Large intestine (tissue), 12 donors: ENCODE measurements at places on chromosomes 16 and 17. TPM values are rescaled to one million over a fixed set of nuclear protein-coding genes. Genes with fewer than 3 reads are reported as not detected.

The HOXB2 gene
- polyA plus RNA-seq, result 18.6 TPM

DNA sequence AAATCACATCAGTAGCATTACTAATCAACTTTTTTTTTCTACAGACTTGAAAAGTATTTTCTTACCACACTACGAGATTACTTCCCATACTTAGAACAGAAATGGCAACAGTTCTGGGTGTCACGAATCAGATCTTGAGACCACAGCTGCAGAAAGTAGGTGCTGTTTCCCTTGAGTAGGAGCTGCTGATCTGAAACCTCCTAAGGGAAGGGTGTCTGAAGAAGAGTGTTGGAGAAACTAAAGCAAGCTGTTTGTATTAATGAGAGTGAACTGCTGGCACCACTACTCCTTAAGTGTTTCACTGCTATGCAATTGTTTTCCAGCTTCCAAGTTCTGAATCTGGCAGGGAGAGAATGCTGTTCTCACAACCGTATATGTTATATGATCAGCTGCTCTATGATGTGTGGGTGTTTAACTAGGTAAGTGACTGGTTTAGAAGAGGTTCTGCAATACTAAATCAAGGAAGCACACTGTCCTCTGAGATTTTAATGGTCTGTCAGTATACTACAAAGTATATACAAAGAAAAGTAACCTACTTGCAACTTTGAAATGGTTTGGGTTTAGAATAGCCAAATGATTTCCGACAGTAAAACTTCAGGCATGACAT lies 3.3 kb downstream of the ZNF652 start:
- DNase-seq, result no peak

GRCh38 chr17:70947636-70948565 lies 778.6 kb downstream of the KCNJ2 start:
- no peak for DNase-seq

GRCh38 chr16:89297156-89297874 lies 79.8 kb downstream of the ZNF778 start:
- DNase-seq, result no peak

GRCh38 chr17:78723001-78723796 lies 58.9 kb downstream of the CYTH1 start:
- peak; percentile 58 for DNase-seq

DNA sequence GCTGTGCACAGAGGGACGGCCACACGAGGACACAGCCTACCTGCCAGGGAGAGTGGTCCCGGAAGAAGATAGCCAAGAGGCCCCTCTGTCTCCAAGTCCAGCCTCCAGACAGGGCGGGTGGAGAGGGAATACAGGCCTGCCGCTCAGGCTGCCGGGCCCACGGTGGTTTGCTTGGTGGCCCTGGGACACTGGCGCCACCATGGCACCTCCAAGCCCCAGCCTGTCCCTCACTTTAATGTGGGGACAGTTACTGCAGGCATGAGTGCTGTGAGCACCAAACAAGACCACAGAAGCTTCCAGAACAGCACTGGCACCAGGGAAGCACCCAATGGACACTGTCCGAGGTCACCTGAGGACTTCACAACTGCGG lies 22.0 kb upstream of the CHMP6 start:
- no peak for DNase-seq

DNA sequence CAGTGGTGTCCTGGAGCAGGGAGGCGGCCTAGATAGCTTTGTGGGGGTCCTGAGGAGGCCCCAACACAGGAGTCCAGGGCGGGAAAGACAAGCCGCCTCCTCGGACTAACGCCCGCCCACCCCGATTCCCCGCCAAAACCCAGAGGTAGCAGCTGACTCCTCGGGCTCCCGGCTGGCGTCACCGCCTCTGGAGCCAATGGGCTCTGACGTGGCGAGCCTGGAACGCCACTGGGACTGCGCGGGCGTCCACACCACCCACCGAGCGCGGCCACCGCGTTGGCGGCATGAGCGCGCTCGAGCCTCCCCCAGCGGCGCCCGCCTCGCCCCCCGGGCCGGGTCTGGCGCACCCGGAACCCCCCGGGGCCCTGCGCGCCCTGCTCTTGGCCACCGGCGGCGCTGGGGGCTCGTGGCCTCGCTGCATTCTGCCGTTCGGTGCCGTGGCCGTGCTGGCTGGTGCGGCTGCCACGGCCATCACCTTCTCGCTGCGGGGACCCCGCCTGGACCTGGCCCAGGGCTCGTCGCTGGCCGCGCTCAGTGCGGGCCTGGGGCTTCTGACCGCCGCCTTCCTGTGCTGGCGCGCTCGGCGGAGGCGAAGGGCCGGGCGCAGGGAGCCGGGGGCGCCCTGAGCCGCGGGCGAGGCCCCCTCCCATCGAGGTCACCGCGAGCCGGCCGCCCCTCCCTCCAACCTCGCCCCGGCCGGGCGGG lies 3.4 kb upstream of the NTN3 start:
- DNase-seq, result no peak

The ITGB4 gene
- 48.4 TPM for polyA plus RNA-seq

DNA sequence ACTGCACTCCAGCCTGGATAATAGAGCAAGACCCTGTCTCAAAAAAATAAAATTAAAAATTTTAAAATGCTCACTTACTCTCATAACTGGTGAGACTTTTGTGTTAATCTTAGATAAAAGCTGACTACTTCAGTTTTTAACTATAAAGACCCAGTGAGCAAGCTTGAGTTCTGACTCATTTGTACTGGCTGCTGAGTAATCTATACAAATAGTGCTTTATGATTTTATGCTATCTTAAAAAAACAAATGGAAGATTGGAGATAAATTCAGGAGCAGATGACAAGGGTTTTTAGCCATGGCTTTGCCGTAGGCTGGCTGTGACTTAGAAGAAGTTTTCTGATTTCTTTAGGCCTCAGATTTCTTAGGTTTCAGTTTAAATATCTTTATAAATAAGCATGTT lies 30.5 kb downstream of the SNTB2 start:
- peak; percentile 63 for DNase-seq

GRCh38 chr17:34300652-34301370 lies 15.3 kb downstream of the CCL11 start:
- no peak for DNase-seq

GRCh38 chr16:27595475-27595874 lies 45.5 kb downstream of the KATNIP start:
- DNase-seq, result no peak

DNA sequence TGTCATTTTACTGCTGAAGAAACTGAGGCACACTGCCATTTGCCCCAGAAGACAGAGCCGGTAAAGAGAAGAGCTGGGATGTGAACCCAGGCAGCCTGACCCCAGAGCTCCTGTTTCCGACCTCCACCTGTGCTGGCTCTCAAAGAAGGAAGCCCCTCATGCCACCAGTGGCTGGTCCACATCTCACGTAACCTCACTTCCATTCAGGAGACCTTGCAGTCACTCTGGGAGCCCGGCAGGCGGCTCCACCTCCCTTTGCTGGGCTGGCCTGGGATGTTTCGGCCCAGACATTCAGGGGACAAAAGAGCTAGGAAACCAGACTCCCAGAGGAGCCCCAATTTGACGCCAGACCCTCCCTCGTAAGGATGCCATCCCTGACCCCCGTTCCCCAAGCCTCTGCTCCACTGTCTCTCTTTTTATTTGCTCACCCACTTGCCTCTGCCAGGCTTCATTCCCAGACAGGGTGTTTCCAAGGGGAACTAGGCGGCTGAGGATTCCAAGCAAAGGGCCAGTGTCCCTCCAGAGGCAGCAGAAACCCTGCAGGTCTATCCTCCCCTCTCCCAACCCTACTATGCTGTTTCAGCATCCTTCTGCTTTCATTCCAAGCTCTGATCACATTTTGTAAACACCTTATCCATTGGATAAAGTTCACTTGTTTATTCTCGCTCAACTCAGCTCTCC lies 2.8 kb downstream of the TAF1C start:
- no peak for DNase-seq

DNA sequence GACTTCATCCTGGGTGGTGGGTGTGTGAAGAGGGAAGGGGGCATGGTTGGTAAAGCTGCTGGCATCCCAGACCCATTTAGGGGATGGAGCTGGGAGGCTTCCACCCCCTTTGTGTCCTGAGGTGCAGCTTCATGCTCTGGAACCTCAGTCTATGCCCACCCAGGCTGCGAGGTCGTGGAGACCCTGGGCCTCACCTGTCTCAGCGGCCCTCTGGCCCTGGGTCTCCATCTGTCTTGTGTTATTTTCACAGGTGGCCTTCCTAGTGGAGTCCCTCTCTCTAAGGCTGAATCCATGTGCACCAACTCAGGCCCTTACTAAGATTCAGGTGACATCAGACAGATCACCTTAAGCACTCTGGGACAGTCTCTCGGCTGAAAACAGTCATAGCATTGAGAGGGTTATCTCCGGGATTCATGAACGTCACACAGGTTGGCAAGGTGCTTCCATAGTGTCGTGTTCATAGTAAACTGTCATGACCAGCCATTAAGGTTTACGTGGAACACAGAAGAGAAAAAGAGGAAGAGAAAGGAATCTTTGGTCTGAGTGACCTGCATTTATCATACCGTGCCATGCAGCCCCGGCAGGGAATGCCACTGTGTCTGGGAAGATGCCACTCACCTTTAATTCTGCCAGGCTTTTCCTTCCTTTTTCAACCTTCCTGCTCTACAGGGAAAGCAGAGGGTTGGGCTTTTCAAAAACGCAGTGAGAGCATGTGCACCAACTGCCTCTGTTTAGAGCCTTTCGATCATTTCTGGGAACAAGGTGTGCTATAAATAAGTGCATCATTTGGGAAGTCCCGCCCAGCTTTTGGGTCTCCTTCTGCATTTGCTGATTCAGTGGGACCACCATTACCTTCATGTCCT lies 4.5 kb upstream of the FOXL1 start:
- no peak for DNase-seq

The CCL5 gene
- polyA plus RNA-seq, result 8.3 TPM

GRCh38 chr17:47862621-47863440 lies 11.9 kb upstream of the SP6 start:
- no peak for DNase-seq

DNA sequence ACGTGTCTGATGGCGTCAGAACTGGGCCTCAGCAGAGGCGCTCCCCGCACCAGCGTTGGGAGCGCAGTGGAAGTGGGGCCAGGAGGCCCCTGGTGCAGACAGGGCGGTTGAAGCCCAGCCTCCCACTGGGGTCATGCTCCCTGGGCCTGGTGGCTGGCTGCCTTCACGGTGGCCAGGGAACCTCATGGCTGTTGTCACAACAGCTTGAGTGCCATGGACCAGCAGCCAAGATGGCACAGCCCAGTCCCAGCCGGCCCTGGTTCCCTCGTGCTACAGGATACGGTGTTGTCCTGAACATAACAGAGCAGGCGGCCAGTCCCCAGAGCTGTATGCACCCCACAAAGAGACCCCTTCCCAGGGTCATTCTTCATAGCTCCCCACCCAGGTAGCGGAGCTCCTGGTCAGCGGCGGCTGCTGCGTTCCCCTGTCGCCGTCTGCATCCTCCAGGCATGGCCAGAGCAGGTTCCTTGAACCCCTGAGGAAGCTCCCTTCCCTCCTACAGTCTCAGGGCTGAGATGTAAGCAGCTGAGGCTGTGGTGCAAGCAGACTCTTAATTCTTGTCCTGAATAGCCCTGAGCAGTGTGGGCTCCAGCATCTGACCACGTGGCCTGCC lies 29.7 kb downstream of the NME3 start:
- no peak for DNase-seq

The GNGT2 gene
- 4.2 TPM for polyA plus RNA-seq
